G401 (cell line): ENCODE measurements at places on chromosomes 3 and 15.

- DNase-seq, result no peak
Observed at GRCh38 chr3:50395070-50395860, 35.9 kb upstream of the TMEM115 start.

DNA sequence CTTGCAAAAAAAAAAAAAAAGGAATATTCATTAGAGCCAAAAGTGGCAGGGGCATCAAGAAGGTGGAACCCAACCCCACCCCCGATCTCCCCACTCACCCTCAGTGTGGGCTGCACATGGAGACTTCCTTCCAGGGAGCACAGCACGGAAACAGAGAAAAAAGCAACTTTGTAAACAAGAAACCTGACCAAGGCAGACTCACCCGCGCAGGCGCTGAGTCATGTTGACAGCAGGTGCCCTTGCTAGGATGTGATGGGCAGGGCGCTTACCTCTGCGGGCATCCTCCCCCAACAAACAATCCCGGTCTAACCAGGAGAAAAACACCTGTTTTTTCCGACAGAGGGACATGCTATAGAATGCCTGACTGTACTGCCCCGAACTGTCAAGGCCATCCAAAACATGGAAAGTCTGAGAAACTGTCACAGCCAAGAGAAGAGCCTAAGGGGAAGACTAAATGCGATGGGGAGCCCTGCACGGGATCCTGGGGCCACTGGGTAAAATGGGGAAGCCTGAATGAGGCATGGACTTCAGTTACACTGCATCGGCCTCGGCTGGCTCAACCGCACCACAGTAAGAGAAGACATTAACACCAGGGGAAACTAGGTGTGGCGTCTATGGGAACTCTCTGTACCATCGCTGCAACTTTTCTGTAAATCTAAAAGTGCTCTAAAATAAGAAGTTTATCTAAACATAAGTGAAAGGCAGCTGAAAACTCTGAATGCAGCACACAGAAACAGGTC, 66.7 kb upstream of the GATA2 start:
- DNase-seq, result no peak

GRCh38 chr15:65821070-65821469, 29.0 kb upstream of the DENND4A start:
- DNase-seq, result no peak

DNA sequence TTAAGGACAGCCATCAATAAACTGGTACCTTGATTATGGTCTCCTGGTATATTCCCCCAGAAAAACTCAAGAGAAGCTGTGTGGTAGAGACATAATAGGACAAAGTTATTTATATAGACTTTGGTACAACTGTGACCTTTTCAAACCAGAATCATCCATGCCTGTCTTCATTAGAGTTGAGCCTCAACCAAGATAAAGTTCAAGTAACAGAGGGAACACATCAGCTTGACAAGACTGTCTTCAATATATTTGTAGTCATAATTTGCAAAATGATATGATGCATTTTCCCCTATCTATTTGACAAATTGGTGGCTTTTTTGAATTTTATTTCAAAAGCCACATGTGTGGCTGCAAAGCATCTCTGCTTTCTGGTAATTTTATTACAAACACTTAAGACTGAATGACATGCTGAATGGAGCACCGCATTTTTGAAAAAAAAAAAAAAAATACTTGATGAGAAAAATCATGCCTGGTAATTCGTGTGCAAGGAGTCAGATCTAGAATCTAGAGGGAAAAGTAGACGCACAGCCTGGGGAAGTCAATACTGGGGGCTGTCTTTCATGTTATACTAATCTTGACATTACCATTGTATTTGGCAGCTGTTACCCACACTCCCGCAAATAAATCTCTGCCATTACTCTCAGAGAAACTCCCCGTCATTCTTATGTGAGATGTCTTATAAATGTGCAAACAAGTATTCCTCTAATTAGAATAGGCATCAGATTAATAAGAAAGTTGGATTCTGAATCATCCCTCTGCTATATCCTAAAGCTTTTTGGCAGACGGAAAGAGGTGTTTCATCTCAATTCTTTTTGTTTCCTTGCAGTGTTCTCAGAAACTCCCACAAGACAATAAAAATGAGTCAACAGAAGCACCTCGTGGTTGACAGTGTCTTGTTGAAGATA, 554.8 kb upstream of the CBLB start:
- DNase-seq, result no peak

DNA sequence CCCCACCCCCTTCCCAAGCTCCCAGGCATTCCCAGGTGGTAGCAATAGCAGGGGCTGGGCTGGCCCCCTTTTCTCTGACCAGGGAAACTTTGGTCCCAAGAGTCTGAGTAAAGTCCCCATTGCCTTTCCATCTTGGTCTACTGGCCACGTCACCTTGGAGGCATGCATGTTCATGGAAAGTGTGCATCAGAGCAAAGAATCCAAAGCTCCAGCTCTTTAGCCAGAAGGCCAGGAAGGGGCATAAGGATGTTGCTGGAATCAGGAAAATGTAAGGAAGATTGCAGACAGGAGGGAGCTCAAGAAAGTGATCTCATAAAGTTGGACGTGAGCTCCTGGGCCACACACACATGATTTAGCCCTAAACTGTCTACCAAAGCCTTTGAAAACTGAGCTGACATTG, 63.6 kb downstream of the KBTBD12 start:
- no peak for DNase-seq

DNA sequence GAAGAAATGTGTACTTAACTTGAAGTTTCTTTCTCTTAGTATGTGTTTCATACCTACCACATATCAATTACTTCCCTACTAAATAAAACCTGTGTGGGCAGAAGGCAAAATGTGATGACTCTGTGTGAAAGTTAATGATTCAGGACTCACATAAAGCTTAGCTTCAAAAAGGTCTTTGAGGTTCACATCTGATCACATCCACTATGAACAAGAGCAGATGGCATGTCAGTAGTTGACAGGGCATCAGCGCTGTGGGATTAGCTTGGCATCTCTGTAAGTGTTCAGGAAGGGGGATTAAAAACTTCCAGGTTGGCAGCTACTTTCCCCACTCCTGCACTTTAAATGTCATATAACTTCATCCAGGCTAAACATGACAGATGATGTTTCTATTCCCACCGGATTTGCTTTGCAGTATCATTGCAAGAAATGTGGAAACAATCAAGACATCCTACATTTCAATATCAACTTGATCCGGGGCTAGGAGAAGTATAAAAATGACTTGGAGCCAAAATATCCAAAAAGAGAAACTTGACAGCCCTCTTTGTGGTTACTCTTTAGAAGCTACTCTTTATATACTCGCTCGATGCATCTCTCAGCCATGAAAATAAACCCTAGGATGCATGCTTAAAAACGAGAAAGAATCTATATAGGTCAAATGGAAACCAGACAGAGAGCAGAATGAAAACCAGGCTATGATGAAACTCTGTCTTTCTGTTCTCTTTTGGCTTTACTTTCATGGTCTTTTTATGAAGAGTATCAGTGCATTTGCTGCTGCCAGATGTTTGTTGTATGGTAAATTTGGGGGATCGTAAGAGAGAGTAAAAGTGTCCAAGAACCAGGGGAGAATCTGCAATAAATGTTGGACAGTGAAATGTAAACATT, 273.1 kb upstream of the ALCAM start:
- DNase-seq, result no peak

- DNase-seq, result no peak
Observed at GRCh38 chr3:133750259-133750656, 4.1 kb downstream of the TF start.

DNA sequence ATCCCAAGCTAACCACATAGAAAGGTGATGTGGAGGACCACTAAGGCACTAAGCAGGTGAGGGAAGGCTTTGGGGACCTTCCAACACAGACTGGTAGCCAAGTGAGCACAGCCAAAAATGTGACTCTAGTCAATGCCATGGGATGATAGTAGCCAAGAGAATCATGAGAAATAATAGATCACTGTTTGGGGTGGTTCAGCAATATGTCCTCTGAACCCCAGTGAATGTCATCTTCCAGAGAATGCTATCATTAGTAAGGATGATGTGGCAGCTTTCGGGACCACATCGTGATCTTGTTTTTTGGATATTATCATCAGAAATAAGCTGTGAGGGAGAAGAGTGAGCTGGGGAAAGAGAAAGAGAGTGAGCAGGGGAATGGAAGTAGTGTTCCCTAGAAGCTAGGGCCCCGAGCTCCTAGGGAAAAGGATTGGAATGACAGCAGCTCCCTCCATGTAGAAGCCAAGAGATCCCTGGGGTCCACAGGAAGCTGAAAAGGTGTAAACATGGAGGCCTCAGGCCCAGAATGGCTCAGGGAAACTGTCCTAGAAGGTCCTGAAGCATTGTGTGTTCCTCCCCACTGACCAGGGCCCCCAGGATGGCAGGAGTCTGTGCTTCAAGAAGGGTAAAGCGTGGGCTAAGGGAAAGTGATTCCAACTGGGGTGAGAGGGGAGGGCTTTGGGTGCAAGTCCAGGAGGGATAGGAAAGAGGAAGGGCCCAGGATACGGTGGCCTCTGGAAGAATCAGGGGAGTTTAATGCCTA, 56.6 kb upstream of the KLF13 start:
- DNase-seq, result no peak

DNA sequence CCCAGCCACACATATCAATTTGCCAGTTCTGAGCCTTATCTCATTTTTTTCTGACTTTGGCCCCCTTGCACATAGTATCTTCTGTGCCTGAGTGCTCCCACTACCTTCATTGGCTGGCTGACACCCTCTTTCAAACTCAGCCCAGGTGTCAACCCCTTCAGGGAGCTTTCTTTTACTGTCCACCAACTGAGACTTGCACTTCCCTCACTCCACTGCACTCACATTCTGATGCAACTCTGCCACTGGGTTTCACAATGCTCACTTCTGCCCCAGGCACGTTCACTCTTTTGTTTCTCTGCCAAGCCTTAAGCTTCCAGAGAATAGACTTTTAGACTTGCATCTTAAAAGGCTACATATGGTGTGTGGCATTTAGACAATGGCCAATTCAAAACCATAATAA, 101.5 kb upstream of the CBLB start:
- DNase-seq, result no peak

DNA sequence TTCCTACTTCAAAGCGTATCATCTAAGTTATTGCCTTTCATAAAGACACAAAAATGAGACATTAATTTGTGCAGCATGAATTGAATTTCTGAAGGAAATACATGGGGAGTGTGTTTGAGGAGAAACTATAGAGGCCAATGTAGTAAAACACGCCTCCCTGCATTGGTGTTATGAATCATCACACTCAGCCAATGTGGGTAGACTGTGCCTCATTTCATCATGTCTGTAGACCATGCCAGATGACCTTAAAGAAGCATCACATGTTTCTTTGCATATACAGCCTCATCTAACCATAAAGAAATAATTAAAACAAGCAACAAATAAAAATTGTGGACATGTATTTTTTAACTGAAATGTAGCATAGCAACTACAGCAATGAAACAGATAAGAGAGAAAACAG, 486.0 kb upstream of the ADAMTS9 start:
- DNase-seq, result no peak

DNA sequence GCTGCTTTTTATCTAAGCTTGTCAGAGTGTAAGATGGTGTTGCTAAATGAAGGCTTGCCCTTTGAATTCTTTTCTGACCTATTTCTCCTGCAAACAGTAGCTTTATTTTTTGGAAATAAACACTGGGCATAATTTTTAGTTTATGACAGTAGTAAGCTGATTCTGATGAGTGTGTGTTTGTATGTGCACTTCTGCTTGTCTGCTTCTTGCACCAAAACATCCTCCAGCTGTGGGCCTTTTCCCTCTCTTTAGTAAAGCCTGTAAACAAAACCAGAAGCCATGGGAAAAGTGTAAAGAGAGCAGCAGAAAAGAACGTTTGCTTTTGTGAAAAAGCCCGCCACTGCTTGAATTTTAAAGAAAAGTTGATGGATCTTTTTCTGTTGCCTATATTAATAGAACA, 136.4 kb upstream of the IL12A start:
- DNase-seq, result no peak

DNA sequence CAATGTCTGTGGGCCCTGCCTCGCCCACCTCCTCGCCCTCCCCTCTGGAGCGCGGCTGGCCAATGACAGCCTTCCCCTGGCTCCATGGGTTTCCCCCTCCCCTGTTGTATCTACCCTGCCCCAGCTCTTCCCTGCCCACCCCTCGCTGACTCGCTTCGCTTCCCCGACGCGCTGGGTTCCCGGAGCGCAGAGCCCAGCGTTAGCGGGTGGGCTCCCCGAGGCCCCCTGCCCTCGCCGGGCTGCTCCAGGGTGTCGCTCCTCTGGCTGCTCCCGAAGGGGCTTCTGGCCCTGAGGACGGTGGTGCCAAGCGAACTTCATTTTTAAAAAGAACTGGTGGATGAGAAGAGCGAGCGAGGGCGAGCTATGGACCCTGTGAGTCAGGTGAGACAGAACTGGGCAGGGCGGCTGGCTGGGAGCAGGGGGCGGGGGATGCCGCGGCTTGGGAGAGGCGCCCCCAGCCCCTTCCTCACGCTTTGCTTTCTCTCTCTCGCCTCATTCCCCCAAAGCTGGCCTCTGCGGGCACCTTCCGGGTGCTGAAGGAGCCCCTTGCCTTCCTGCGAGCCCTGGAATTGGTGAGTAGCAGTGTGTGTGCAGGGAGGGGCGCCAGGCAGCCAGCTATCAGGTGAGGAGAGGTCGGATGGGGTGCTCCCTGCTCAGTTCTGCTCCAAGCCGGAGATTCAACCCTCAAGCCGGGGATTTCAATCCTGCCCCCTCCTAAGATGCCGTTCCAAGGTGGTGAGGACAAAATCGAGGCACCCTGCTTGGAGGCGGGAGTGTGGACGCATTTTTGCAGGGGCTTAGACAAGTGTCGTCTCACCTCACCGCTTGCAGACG, at the start of gene SYNPR:
Gene SYNPR (plus strand): TSS at position 138 of the 834 bp plus-strand sequence.
- DNase-seq, result peak; percentile 71

- DNase-seq, result no peak
Observed at GRCh38 chr3:37291275-37291700, 116.9 kb upstream of the LRRFIP2 start.

DNA sequence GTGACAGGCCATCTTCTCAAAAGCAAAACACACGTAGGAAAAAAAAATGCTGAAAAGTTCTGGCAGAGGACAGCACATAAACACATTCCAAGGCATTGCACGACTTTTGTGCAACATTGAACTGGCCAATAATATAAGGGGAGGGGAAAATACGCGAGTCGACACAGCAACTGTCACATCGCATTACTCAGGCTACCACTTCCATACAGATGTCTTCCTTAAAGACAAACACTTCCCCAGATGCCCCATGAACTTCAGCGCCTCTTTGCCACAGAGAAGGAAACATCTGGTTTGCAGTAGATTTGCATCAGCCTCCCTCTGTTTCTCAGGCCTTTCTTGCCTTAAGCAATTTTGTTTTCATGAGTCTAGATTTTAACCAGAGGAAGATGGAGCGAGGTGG, 144.4 kb upstream of the IGF1R start:
- DNase-seq, result no peak

- DNase-seq, result peak; percentile 70
Observed at GRCh38 chr15:73631915-73632669, 1.1 kb downstream of the NPTN start.

DNA sequence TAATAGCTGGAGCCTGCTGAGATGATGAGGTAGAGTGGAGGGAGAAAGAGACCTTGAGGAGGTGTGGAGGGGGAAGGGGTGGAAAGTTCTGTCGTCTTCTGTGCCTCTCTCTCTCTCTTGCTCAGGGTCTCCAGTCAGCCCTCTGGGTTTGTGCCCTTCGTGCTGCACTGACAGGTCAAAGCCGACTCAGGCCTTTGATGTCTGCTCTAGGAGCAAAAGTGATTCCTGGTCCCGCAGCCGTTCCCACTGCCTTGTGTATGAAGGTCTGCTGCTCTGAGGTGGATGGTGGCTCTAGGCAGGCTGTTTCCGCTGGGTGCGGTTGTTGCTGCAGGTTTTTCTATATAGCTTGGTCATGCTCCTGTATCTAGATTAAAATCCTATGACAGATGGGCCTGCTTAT, 89.4 kb downstream of the IGF1R start:
- no peak for DNase-seq

- no peak for DNase-seq
Observed at GRCh38 chr3:168272343-168272985, 176.7 kb upstream of the GOLIM4 start.

GRCh38 chr3:150409512-150410310, 1.6 kb downstream of the TSC22D2 start:
- peak; percentile 59 for DNase-seq
